ENCODE measurements at places on chromosomes 13 and 19. TPM values are rescaled to one million over a fixed set of nuclear protein-coding genes. Genes with fewer than 3 reads are reported as not detected.

DNA sequence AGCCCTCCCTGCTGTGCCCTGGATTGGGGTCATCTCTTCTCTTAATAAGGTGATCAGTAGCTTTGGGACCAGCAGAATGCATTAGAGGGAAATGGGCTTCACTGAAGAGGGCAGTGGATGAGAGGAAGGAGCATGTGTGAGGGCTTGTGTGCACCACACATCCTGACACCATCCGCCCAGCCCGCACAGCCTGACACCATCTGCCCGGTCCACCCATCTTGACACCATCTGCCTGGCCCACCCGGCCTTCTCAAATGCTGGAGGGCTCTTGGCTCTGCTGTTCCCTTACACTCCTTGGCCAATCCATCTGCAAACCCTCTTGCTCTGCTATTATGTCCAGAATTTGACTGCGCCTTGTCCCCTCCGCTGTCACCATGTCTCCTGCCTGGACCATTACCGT, 41.8 kb downstream of the BICRA start:
- DNase-seq = no peak

DNA sequence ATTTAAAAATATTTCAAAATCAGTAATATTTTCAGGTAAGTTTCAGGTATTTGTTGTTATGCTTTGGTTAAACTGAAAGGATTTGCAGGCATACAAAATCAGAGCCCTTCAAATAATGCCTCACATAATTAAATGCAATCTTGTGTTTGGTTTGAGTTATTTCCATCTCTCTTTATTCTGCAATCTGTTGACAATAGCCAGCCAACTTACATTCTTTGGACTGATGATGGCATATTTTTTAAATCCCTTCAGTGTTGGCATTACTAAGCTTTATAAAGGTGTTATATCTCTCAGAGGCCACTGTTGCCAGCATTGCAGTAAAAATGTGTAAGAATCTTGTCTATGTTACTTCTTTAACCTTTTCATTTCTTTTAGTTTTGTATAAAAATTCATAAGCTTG, 257.2 kb upstream of the RFC3 start:
- DNase-seq = no peak

GRCh38 chr13:63449550-63449949, 2033.9 kb upstream of the PCDH20 start:
- DNase-seq = no peak

PRR19 gene
- total RNA-seq = 2.2 TPM

TRMT1 gene
- total RNA-seq = 43.1 TPM

FBXO27 gene
- total RNA-seq = 4.4 TPM

All from osteocyte (in vitro differentiated cells).